Retina (tissue), 1 donor: ENCODE measurements at places on chromosomes 1 and 21.

DNA sequence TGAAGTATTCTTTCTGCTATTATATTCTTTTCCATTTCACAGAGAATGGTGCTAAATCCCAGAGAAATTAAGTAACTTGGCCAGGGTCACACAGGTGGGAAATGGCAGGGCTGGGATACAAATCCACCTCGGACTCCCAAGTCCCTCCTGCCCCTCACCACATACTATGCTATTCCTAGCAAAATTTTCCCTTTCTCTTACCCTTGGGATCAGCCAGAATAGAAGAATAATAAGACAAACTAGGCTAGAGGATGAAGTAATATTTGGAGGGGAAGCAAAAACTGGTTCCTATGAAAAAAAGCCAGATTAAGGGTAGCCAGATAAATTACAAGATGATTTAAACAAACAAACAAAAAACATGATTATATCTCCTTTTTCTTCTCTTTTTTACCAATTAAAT is 62.5 kb downstream of the TGFB2 start:
- DNase-seq, result no peak

DNA sequence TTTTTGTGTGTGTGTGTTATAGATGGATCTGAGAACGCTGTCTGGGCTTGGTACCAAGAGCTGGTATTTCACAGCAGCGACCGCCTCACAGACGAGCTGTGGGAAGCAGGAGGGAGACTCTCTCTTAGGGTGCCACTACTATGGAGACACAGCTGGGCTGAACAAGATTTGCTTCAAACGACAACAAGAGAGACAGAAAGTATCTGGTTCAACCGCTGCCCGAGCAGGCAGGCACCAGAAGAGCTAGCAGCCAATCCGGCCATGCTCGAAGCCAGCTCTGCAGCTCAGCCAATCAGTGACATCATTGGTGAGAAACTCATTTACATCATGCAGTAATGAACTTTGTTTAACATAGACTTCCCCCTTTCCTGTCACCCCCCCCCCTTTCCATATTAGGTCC is 341.3 kb downstream of the USP25 start:
- DNase-seq, result peak; percentile 6

- DNase-seq, result no peak
Measured at GRCh38 chr1:115040501-115040900, 10.9 kb downstream of the TSHB start.

- no peak for DNase-seq
Measured at GRCh38 chr1:199685369-199685768, 342.1 kb upstream of the NR5A2 start.

DNA sequence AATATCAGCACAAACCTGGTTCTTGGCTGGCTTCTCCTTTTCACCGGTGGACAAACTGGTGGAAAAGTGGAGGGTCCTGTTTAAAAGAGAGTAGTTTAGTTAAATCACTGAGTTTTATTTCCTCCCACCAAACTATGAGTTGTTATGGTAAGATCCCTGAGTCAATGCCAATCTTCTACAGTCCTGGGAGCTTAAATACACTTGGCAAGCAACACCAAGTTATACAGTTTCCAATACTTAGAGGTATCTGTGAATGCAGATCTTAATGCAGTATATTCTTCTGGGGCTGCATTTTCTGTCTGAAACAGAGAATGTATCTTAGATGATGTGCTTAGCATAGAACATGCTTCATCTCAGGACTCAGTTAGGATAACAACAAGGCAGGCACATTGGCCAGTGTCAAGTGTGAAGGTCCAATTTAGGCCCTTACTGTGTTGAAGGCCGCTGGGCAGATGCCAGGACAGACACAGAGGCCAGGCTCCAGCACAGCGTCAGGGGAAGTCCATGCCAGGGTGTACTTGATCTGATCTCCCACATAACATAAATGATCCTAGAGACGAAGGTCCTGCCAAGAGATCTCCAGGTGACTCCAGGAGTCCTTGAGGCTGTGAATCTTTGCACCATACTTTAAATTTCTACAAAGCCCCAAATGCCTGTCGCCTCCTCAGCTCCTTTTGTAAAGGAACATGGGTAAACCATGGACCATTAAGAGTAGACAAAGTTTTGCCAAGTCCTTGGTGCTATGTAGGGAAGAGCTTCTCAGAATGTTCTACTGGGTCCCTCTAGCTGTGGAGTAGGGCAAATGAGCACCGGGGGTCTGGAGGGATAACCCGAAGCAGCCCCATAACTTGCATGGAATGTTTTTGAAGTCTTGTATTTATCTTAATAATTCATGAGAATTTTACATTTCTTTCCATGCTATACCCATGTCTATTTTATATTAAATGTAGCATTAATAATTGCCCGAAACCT is 76.8 kb downstream of the KCNJ15 start:
- no peak for DNase-seq

- DNase-seq, result peak; percentile 36
Measured at GRCh38 chr1:149843431-149844041, 55.8 kb upstream of the BOLA1 start.

- no peak for DNase-seq
Measured at GRCh38 chr1:2858676-2859075, 57.2 kb upstream of the TTC34 start.

DNA sequence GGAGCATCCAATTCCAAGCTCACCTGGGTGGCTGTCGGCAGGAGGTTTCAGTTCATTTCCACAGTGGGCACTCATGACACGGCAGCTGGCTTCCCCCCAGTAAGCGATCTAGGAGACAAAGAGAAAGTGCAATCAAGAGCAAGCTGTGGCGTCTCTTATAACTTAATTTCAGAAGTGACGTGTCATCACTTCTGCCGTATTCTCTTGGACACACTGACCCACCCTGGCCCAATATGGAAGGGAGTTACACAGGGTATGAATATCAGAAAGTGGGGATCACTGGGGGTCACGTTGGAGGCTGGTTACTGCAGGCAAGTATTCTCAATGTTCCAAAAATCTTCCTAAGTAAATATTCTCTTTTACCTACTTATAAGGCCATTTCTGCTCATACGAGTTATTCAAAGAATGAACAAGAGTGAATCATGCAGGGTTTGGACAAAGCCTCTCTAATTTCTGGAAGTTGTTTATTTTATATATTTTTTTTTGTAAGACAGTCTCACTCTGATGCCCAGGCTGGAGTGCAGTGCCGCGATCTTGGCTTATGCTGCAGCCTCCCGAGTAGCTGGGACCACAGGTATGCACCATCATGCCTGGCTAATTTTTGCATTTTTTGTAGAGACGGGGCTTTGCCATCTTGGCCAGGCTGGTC is 46.5 kb upstream of the GREM2 start:
- no peak for DNase-seq

DNA sequence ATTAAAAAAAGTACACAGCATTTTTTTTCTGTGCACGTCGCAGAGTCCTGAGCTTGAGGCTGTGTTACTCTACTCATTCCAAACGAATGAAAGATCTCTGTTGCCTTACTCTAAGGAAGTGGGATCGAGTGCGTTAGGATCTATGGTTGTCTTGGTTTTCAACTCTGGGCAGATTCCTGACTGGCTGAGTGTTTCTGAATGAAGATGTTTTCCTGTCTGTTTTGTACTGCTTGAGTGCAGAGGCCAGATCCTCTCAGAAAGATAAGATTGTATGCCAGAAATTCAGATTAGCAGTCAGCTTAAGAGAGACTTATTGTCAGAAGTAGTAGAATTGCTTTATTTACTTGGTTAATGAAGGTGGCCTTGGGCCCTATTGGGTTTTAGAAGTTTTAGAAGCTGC is 14.0 kb downstream of the PLA2G2E start:
- no peak for DNase-seq

GRCh38 chr1:85857991-85858390 is 149.8 kb upstream of the ZNHIT6 start:
- DNase-seq, result no peak

- no peak for DNase-seq
Measured at GRCh38 chr1:59901770-59902388, 24.7 kb downstream of the CYP2J2 start.

GRCh38 chr1:180923887-180924286 is 11.2 kb downstream of the KIAA1614 start:
- no peak for DNase-seq

- no peak for DNase-seq
Measured at GRCh38 chr21:35004314-35004713, 44.8 kb downstream of the RUNX1 start.

DNA sequence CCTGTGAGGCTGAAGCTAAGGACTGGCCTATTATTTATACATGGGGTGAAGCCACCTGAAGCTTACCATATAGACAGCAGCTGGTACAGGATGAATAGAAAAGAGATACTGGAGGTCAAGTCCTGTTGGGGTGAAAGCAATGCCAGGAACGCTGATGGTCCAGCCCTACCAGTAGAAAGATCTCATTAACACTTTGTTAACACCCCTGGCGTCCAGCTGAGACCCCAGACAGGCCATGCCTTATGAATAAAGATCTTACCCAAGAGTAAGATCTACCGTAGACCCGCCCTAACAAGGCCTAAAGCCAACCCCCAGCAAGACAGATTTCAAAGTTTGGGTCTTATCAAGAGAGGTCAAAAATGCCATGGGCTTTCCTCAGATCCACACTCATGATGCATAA is 34.7 kb downstream of the ST3GAL3 start:
- no peak for DNase-seq
